ENCODE measurements at places on chromosomes 1 and 21.

- DNase-seq, result no peak
Observed at GRCh38 chr1:38865112-38865715, 5.6 kb upstream of the RRAGC start.

- DNase-seq, result peak; percentile 1
Observed at GRCh38 chr1:69572921-69573320, 5.2 kb downstream of the LRRC7 start.

DNA sequence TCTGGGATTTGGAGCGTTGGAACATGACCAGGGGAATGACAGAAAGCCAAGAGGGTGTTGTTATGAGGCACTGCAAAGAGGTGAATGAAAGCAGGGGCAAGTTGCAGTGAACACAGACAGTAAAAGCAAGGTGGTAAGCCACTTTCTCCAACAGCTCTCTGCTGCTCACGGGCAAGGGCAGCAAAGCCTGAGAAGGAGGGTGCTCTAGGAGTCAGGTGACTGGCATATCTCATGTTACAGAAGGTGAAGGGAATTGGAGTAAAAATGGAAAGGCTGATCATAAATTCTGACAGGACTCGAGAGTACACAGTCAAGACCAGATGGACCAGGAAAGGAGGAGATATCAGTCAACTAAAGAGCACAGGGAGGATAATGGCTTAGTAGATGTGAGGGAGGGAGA, 14.5 kb downstream of the VAV3 start:
- DNase-seq, result no peak

DNA sequence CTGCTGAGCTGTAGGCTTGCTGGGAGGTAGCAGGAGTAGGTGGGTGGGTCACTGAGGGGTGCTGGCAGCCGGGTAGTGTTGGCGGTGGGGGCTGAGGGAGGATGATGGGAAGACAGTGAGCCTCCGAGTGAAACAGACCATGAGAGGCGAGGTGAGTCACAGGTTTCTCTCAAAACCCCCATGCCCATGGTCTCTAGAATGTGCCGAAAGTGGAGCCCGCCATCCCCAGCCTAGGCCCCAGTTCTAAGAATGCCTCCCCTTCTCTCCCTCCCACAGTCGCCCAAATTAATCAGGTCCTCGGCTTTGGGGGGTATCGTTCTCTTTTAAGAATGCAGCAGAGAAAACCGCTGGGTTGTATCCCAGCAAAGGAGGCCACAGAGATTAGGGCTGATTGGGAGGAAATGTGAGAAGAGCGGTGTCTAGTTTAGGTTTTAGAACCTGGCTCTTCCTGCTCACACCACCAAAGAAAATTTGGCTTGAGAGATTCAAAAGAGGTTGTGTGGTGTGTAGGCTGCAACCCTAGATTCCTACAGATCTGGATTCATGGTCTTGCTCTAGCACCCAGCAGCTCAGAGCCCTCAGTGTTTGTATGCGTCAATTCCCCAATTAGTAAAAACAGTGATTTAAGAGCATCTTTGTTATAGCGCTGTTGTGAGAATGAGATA, 27.7 kb upstream of the IL19 start:
- no peak for DNase-seq

DNA sequence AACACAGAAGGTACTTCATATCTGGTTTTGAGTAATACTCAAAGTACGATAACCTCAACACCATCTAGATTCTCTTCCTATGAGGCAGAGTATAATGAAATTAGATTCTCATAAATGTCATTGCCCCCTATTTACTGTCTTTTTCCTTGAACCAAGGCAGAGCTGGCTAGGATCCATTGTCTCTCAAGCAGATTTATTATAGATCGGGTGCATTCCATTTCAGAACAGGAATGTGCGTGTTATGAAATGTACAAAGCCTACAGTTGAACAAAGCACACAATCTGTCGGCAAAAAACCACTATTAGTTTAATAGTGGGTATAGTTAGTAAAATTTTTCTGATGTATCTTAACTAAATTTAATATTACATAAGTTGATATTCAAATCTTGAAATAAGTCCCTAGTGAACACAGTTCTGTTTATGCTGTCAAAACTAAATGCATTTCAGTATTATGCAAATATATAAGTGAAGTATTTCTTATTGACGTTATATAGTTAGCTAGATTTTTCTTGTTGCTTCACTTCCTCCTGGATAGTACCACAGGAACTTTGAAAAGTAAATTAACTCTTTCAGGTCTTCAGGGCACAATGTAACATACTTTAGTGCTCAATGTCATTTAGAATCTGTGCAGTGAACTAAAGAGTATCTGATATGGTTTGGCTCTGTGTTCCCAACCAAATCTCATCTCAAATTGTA, 92.1 kb downstream of the DDAH1 start:
- DNase-seq, result peak; percentile 60

DNA sequence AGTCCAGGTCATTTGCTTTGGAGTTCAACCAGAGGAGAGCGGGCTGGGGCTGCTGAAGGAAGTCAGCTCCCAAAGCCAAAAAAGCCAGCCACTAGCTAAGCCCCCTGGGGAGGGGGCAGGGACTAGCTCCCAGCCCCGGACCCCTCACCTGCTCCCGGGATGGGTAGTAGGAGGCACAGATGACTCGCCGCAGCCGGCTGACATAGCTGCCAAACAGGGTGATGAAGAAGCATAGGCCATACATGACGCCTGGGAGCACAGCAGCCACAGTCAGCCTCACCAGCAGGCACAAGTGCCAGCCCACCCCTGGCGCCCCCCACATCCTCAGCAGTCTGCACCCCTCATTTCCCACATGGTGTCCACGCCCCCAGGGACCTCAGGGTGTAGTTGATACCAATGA, 7.4 kb downstream of the DCST2 start:
- DNase-seq, result no peak

- DNase-seq, result no peak
Observed at GRCh38 chr1:5481889-5482288, 510.3 kb downstream of the NPHP4 start.

- no peak for DNase-seq
Observed at GRCh38 chr1:43660355-43660754, 10.4 kb downstream of the KDM4A start.

DNA sequence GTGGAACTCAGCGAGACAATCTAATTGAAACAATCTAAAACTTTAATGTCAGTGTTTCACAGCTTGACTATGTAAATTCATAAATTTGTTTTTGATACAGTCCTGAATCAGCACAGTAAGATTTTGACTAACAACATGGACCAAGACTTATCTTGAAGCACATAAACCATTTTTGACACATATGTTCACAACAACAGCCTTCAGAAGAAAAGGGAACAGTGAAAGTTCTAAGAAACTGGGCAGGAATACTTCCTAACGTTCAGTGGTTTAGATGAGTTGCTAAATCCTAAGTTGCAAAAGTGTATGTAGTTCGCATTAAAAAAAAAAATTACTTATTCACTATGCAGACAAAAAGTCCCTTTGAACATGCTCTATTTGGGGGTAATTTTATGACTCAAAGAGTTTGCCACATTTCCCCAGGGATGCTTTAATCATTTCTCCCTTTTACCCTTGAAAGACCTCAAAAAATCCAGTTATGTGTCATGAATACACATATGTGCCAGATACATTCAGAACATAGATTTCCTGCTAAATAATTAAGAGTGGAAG, 120.2 kb downstream of the MRPL39 start:
- DNase-seq, result no peak

GRCh38 chr1:151578941-151579340, 32.9 kb upstream of the SNX27 start:
- DNase-seq, result no peak

DNA sequence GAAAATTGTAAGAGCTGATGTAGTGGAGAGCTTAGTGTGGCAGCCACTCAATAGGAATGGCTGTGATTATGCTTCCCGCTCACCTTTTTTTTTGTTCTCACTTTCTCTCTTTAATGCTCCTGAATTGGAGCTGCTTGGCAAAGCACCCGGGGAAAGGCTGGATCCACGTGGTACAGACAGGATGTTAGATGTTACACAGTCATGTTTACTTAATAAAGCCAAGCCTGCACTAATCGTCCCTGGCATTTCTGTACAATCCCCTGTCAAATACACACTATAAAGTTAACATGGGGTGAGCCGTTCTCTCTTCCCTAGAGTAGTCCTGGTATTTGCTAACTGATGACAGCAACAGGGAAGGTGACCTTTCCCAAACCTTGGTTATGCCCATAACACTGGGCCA, 187.8 kb downstream of the ZSCAN20 start:
- DNase-seq, result no peak

GRCh38 chr1:179034720-179035119, 9.0 kb downstream of the FAM20B start:
- peak; percentile 55 for DNase-seq

GRCh38 chr1:247324923-247325322, 6.7 kb downstream of the ZNF496 start:
- DNase-seq, result no peak

- DNase-seq, result peak; percentile 22
Observed at GRCh38 chr21:32173121-32173724, 105.6 kb downstream of the MIS18A start.

GRCh38 chr1:95058974-95059373, 13.8 kb downstream of the ALG14 start:
- peak; percentile 16 for DNase-seq

DNA sequence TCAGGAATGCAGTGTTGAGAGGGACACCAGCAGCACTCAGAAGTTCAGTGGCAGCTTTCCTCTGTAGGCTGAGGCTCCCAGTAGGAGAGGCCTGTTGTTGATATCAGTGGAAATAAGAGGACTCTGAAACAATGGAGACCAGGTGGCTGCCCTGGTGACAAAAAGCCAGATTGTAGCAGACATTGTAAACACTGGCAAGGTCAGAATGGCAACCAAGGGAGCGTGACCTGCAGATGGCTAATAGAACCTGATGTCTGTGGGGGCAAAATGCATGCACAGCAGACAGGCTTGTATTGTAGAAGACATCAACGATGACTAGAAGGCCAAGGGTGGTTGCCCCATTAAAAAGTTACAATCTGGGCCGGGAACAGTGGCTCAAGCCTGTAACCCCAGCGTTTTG, 53.1 kb upstream of the GPR37L1 start:
- DNase-seq, result no peak

- no peak for DNase-seq
Observed at GRCh38 chr1:230568008-230568407, 74.3 kb upstream of the COG2 start.

DNA sequence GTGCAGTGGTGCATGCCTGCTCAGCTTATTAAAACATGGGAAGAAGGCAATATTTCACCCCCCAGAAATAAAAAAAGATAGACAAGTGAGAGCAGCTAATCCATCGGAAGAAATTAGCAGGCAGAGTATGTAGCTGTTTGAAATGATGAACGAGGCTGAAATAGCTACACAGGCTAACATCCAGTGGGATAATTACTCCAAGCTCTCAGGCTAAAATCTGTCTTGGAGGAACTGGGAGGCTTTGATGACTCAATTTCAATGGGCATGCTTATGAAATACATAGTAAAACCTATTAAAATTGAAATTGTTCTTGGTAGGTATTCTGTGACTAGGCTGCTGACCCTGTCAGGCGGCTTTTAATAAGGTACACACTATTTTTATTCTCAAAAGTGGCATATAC, 84.1 kb upstream of the RRP15 start:
- peak; percentile 58 for DNase-seq

- no peak for DNase-seq
Observed at GRCh38 chr1:241808265-241808664, 39.7 kb upstream of the EXO1 start.

GRCh38 chr1:183958958-183959357, 78.6 kb downstream of the COLGALT2 start:
- DNase-seq, result no peak
